ENCODE measurements at places on chromosomes 3 and 15.

GRCh38 chr15:69615736-69616135, 163.1 kb downstream of the RPLP1 start:
- no peak for DNase-seq

DNA sequence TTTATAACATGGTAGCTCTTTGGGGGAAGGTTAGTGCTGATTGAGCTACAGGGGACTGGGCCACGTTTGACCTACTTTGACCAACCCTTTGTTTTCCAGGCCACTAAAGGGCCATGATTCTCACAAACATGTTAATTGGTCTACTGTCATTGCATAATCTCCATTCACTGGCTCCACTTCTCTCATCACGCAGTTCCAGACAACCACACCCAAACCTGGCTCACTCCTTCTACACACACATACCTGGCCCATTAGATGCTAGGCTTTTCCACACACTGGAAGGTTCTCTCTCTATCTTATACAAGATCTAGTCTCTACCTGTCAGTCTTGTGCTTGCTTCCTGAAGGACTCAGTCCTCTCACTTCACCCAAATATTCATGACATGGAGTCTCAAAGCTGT, 15.9 kb downstream of the TGM5 start:
- DNase-seq = no peak

- DNase-seq = no peak
Measured at GRCh38 chr15:68871507-68871906, 50.8 kb upstream of the ANP32A start.

DNA sequence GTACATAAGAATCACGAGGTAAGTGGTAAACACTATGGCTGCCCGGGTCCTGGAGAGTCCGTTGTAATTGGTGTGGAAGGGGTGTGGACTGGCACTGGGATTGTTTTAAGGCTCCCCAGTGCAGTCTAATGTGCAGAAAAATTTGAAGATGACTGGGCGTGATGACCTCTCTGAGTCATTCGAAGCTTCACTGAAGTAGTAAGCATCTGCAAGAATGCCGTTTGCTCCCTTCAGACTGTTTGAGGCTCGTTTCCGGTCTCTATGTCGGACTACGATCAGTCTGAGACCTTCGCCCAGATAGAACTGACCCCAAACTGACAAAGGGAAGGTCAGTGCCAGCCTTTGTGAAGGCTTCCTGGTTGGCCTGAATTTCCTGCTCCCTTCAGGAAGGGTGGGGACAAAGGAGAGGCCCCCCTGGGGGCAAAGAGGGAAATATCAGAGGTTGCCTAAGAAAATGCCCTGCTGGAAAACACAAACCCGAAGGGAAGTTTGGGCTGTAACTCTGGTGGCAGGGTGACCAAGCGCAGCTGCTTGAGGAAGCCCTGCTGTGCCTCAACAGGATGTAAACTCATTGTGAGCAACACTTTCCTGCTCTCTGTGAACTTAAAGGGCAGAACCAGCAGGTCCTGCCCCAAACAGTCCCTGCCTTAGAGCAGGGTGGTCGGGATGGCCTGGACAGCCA, 34.6 kb downstream of the BTD start:
- DNase-seq = no peak

- no peak for DNase-seq
Measured at GRCh38 chr3:117814975-117815374, 1105.4 kb downstream of the TUSC7 start.

- DNase-seq = no peak
Measured at GRCh38 chr3:81761904-81762580, 597 bp upstream of the GBE1 start.

DNA sequence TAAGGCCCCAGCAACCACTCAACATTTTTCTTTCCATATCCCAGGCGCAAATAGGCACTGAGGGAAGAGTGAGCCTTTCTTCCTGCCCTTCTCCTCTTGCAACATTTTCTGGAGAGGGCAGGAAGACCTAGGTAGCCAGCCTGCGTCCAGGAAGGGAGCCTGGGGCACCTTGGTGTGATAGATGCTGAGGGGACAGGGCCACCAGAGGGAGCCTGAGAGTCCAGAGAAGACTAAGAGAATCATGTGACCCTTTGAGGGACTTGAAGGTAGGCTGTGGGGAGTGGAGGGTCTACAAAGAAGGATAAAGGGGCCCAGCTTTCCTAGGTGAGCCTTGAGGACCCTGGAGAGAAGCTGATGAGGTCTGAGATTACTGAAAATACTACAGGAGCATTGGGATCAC, 346.6 kb downstream of the CNTN6 start:
- no peak for DNase-seq

DNA sequence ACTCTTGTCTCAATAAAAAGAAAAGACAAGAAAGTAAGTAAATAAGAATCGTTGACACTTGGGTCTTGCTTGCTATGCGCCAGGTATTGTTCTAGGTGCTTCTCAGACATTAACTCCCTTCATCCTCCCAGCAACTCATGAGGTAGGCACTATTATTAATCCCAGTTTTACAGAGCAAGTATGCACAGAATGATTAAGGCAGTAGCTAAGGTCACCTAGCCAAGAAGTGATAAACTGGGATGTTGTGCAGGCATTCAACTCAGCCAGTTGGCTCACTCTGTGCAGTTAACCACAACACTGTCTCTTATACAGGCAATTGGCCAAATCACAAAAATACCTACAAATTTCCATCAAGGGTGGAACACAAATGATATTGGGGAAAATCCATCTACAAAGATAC, 1.7 kb upstream of the C3orf33 start:
- no peak for DNase-seq

DNA sequence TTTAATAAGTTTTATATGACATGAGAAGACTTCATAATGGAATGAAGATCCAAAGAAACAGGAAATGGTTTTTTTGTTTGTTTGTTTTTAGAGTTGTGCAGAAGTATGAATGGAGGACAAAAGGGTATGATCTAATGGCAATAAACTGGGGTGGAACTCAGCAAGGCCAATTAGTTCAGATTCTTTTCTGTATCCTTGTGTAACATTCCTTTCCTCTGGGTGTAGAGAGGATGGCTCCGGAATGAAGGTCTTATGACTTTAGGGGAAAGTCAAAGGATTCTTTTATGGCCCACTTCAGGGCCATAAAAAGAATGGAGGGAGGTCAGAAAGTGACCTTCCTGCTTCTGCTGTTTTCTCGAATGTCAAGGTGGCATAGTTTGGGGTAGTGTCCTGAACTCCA, 152.6 kb downstream of the DPH6 start:
- DNase-seq = no peak

DNA sequence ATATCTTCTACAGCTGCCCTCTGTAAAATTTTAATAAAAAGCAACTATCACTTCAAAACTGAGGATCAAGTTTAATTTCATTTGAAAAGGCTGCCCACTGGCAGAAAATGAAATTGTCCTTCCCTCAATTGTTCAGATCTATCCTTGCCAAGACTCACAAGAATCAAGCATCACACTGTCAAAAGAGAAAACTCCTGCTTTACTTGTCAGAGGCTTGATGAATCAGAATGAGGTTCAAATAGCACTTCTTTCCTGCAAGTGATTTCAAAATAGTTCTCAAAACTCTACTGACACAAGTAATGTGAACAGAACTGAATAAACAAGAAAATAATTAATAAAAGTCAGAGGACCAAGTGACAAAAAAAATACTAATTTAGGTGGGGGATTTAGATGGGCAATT, 70.6 kb downstream of the GOLIM4 start:
- DNase-seq = no peak

- DNase-seq = no peak
Measured at GRCh38 chr3:6560259-6560658, 300.7 kb upstream of the GRM7 start.

GRCh38 chr3:174767853-174768382, 91.2 kb upstream of the NAALADL2 start:
- DNase-seq = no peak

- DNase-seq = no peak
Measured at GRCh38 chr3:151133917-151134450, 48.5 kb downstream of the MED12L start.

DNA sequence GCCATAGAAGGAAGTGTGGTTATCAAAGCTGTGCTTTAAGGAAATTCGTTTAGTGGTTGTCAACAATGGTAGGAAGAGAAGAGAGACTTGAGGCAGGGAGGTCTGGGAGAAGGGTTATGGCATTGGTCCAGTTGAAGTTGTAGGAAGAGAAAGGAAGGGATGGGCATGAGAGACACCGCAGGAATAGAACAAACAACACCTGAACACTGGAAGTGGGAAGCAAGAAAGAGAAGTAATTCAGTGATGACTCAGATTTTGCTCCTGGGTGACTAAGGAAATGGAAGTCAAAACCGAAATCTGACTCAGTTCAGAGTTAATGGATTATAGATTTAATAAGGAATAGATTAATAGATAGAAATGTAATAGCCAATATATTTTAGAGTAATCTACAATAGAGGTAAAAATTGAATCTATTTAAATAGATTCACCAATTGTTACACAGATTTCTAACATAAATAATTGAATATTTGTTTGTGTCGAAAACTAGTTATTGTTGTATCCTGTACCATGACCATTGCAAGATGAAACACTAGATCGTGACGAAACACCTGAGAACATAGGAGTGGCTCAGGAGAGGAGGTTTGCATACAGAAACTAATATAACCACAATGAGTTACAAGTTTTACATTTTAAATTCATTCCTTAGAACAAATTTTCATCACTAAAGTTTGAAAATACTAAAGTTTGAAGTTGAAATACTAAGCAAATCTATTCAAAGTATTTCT, 36.0 kb downstream of the THBS1 start:
- DNase-seq = no peak
